ENCODE measurements at places on chromosomes 11 and 22.

- no peak for DNase-seq
Measured at GRCh38 chr11:100863080-100863581, 176.0 kb downstream of the ARHGAP42 start.

GRCh38 chr11:17475666-17476316, 854 bp downstream of the ABCC8 start:
- DNase-seq = no peak

- DNase-seq = no peak
Measured at GRCh38 chr11:43515090-43515489, 156.4 kb downstream of the TTC17 start.

DNA sequence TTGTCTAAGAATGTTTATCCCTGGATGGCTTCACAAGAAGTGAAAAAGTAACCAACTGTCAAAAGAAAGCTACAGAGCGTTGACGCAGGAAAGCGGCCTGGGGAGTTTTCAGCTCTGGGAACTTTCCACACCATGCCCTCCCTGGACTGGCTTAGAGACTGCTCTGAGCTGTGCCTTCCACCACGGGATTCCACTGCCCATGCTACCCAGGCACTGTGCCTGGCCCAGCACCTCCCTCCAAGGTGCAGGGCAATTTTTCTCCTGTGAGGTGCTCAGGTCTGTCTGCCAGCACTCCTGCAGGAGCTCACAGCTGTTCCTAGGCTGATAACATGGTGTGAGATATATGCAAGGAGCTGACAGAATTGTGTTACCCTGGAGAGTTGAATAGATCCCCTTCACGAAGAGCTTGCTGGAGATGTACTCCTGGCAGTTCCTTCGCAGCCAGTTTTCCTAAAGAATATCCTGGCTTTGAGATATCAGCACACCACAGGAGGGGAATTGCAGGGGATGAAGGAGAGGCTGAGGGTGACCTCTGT, 258.3 kb upstream of the B3GAT1 start:
- no peak for DNase-seq

DNA sequence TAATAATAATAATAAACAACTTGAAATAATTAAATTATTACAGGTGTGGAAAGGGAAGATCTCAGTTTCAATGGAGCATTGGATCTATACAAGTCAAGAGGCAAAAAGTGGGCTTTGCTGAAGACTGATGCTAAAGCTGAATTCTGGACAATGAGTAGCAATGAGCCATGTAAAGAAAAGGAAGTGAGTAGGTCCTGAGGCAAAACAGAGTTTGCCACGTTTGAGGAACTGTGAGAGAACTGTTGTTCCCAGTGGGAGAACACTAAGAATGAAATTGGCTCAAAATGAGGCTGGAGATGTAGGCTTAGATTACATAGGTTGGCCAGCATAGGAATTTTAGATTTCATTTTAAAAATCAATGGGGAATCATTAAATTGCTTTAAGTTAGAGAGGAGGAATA, 33.9 kb upstream of the TEAD1 start:
- DNase-seq = no peak

- no peak for DNase-seq
Measured at GRCh38 chr11:2128130-2128510, 11.1 kb downstream of the IGF2 start.

GRCh38 chr11:2864901-2865300, 20.7 kb downstream of the CDKN1C start:
- no peak for DNase-seq

DNA sequence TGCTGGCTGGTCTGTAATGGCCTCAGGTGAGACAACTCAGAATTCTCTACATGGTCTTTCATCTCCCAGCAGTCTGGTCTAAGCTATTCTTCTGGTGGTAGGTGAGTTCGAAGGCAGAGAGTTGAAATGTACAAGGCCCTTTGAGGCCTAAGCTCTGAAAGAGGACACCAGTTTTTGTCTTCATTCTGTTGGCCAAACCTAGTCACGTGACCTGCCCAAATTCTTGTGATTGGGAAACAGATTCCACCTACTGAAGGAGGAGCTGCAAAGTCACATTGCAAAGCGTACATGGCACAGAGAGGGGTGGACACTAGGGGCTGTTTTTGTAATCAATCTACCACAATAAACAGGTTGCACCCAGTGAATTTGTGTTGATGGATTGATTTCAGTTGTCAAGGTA, 193.5 kb downstream of the NAV2 start:
- DNase-seq = no peak

DNA sequence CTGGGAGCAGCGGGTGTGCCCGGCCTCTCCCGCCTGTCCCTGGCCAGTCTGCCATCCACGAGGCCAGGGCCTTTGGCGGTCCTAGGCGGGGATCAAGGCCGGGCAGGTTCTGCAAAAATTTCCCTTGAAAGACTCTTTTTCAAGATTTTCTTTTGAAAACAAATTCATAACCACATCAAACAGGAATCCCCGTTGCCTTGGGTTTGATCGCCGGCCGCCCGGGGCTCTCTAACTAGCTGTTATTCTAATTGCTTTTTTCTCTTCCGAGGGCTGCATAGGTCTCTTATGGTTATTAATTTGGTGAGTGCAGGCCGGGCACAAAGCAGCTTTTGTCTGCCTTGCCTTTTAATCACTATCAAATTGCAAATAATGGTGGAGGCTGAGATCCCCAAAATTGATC, 42.0 kb downstream of the CDKN1C start:
- DNase-seq = no peak

DNA sequence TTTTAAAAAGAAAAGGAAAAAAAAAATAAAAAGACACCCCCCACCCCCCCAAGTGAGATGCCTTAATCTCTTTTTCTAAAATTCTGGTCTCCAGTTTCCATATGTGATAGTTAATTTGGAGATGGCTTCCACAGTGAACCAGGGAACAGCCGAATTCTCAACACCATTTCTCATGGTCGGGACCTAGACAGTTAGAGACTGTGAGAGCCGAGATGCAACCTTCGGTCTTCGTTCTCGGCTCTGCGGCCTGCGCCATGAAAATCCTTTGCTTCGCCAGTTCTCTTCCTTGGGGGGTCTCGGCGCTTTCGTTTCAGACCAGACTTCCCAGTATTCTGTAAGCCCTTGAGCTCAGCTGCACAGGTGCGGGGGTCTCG, 723 bp downstream of the CACNG2 start:
- DNase-seq = no peak

- no peak for DNase-seq
Measured at GRCh38 chr22:28183078-28183860, 264.2 kb upstream of the PITPNB start.

- no peak for DNase-seq
Measured at GRCh38 chr11:127574478-127574877, 573.9 kb upstream of the KIRREL3 start.

DNA sequence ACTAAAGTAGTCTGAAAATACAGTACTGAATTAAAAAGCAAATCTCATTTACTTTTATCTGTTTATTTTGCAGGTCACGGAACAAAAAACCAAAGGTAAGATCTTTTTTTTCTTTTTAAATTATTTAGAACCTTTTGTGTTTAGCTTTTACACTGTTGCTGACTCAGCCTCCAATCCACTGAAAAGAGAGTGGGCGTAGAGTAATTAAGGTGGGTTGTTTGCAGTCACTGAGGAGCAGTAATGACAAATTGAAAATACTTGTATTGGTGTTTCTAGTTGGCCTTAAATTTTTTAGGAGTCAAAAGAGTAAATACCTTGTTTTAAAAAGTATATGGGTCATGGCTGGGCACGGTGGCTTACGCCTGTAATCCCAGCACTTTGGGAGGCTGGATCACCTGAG, 73.4 kb downstream of the TNRC6B start:
- DNase-seq = no peak

- DNase-seq = no peak
Measured at GRCh38 chr11:45105984-45106375, 40.5 kb upstream of the PRDM11 start.

DNA sequence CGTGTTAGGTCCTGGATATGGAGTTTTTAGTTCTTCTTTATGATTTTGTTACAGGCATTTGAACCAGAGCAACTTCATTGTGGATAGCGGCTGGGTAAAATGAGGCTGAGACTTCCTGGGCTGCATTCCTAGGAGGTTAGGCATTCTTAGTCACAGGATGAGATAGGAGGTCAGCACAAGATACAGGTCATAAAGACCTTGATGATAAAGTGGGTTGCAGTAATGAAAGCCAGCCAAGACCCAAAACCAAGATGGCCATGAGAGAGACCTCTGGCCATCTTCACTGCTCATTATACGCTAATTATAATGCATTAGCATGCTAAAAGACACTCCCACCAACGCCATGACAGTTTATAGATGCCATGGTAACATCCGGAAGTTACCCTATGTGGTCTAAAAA, 23.4 kb upstream of the CLMP start:
- no peak for DNase-seq

GRCh38 chr22:39215426-39216142, 29.2 kb downstream of the PDGFB start:
- DNase-seq = peak; percentile 56

DNA sequence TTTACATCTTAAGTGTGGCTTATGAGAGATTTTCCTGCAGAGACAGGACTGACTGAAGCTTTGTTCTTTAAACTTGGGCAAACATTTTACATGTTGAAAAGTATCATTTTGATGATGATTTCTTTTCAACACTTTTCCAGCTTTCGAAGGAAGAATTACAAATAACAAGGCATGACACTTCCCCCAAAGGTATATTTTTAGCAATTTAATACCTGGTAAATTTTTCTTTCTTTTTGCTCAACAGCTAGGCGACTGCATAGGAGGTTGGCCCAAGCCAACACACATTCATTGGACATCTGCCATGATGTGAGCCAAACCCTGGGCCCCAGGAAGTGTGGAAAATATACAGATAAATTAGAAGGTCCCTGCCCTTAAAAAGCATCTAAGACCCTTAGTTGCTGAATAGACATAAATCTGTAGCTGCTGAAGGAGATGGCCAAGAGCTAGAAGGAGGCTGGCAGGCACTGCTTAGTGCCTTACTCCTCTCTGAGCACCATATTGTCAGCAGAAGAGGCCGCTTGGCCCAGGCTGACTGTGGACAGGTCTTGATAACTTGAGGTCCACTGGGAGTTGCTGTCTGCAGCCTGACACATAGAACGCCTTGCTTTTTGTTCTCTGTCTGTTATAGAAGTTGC, 53.3 kb upstream of the CD44 start:
- no peak for DNase-seq

GRCh38 chr11:20584093-20584774, 15.2 kb upstream of the SLC6A5 start:
- no peak for DNase-seq

- DNase-seq = no peak
Measured at GRCh38 chr22:50269970-50270665, at the start of gene MAPK11. Gene MAPK11, minus strand, starts transcription at chr22:50270380. Its CDS starts 88 bp downstream, at chr22:50270292.

- no peak for DNase-seq
Measured at GRCh38 chr11:108926841-108927577, 262.1 kb downstream of the DDX10 start.

DNA sequence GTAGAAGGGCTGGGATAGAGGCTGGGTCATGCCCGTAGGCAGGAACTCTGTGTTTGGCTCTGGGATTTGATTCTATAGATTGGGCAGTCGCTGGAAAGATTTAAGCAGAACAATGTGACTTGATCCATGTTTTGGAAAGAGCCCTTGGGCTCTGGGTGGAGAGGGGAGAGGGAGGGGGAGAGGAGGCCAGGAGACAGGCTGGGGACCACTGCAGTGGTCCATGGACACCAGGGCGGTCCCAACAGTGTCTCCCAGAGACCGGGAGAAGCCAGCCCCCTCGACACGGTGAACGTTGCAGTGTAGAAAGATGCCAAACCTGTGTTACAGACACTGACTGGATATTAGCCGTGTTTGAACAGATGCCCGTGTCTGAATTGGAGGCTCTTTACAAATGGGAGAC, 19.5 kb downstream of the PVALB start:
- no peak for DNase-seq

DNA sequence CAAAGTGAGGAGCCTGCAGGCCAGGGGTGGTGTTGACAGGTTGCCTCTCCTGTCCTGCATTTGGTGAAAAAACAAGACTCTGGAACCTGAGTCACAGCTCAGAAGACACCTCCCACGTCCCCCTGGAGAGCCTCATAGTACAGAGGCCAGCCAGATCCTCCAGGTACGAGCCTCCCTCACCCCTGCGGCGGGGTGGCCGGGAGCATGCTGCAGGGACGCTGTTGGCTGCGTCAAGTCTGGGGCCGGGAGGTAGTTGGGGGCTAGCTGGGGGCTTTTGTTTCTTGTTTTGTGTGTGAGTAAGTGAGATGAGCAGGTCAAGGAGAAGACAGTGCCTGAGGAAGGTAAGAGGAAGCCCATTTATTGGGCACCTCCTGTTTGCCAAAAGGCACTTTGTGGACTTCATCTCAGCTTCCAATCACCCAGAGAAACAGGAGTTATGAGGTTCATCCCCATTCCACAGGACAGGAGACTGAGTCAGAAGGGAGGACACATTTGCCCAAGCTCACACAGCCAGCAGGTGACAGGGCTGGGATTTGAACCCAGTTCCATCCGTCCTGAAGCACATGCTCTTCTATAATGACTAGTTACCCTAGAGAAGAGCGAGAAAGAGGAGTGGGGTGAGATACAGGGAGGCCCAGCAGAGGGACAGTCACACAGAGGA, 18.3 kb upstream of the WNT11 start:
- DNase-seq = no peak

DNA sequence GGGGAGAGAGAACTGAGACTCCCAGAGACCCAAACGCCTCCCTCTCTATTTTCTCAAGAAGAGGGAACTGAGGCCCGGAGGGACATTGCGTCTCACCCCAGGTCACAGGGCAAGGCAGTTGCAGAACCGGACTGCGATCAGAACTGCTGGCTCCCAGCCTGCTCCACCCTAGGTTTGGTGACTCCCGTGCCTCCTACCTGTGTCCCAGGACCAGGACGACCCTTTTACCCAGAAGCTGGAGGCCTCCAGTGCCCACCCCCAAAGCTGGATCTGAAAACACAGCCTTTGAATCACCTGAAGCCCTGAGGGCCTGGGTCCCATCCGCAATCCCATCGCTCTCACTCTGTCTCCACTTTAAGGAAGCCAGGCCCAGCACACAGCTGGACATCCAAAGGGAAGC, 1.4 kb downstream of the GSTT4 start:
- no peak for DNase-seq

DNA sequence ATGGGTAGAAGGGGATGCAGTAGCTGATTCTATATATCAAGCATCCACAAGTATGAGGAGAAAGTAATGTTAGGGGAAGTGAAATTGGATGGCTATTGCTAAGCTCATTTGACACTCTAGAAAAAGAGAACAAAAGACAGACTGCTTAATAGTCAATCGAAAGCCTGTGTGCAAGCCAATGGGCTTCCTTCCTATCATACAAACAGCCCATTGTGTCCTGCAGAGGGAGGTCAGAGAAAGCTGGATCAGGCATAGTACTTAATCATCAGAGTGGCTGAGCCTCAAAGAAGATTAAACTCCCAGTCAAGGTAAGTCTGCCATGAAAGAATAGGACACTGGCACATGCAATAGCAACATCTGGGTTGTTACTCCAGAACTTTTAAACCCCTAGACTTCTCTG, 50.9 kb upstream of the PGR start:
- no peak for DNase-seq

- DNase-seq = no peak
Measured at GRCh38 chr22:35317680-35318290, 18.1 kb downstream of the TOM1 start.

DNA sequence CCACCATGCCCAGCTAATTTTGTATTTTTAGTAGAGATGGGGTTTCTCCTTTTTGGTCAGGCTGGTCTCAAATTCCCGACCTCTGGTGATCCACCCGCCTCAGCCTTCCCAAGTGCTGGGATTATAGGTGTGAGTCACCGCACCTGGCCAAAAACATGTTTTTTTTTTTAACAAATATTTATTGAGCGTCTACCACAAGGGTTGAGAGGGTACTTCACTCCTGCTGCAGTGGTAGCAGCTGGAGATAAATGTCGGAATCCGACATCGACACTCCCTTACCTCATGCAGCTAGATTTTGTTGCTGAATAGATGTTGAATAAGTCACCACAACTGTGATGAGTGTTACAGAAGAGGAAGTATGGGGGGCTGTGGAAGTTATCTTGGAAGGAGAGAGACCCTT, 971 bp downstream of the DNAJB13 start:
- DNase-seq = no peak
